ENCODE measurements at places on chromosomes 1 and 21.
A peak's percentile ranks its signal among the peaks of the same experiment; 100 is the strongest.

DNA sequence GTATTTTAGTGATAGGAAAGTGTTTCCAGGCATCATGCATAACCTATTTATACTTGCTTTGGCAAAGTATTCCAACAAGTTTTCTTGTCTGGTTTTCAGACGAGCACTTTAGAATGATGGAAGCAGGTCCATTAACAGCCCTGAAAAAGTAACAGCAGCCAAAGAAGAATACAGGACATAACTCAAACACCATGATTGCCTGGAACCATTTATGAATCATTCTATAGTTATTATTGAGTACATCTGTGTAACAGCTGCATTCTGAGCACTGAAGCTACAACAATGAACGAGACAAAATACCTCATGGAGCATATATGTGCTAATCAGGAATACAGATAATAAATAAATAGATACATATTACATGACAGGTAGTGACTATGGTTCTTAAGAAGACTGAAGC is 12.6 kb downstream of the IL10RB start:
- DNase-seq: no peak

DNA sequence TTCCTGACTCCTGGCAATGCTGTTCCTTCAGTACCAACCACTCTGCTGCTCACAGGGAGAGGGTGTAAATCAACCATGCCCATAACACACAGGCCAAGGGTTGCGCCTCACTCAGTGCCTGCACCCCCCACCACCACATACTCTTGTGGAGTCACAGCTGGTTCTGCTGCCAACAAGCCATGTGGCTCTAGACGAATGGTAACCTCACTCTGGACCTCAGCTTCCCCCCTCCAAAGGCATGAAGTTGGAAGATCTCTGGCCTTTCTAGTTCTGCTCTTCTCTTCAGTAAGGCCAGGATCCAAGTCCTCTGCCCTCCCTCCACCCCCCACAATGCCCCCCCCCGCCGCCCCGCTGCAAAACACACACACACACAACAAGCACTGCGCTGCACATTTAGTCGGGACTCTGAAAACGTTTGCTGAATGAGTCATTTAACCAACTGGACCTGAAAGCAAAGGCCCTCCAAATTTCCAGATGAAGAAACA is 1.7 kb upstream of the GLIS1 start:
- DNase-seq: no peak

- DNase-seq: no peak
Observed at GRCh38 chr1:147723691-147724323, 36.6 kb downstream of the GJA5 start.

DNA sequence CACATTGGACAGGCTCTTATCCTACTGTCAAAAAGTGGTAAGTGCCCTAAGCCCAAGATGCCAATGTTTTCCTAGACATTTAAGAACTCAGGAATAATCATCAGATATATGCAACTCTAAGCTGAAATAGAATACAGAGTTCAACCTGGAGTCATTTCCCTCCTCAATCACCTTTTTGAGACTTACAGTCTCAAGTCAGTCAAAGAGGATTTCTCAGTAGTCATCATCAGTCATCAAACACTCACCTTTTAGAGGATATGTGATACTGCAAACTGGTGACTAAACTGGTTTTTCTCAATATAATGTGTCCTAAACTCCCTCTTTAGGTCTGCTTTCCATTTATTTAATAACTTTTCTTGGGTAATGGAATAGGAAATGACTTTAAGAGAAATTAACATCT is 145.3 kb upstream of the ADAMTS5 start:
- DNase-seq: no peak

- no peak for DNase-seq
Observed at GRCh38 chr1:27581823-27582243, 22.1 kb downstream of the AHDC1 start.

DNA sequence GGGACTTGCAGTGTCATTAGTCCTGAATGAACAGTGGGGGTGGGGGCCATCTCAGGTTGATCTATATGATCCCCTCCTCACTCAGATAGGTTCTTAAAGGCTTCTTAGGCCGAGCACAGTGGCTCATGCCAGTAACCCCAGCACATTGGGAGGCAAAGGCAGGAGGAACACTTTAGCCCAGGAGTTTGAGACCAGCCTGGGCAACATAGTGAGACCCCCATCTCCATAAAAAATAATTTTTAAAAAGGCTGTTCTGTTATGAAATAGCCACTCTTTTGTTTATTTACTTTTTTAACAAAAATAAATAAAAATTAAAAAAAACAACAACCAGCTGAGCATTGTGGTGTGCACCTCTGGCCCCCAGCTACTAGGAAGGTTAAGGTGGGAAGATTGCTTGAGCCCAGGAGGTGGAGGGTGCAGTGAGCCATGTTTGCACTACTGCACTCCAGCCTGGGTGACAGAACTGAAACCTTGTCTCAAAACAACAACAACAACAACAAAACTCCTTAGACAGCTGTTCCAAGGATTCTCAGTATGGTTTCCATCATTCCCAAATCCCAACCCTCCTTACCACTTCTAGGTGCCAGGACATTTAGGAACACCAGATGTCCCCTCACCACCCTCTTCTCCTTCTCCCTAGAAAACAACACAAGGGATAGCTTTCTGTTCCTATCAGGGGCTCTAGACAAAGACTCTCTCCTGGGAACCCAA is 2.0 kb upstream of the TRAPPC3 start:
- no peak for DNase-seq

GRCh38 chr1:176559878-176560277 is 96.9 kb downstream of the PAPPA2 start:
- DNase-seq: peak; percentile 45

DNA sequence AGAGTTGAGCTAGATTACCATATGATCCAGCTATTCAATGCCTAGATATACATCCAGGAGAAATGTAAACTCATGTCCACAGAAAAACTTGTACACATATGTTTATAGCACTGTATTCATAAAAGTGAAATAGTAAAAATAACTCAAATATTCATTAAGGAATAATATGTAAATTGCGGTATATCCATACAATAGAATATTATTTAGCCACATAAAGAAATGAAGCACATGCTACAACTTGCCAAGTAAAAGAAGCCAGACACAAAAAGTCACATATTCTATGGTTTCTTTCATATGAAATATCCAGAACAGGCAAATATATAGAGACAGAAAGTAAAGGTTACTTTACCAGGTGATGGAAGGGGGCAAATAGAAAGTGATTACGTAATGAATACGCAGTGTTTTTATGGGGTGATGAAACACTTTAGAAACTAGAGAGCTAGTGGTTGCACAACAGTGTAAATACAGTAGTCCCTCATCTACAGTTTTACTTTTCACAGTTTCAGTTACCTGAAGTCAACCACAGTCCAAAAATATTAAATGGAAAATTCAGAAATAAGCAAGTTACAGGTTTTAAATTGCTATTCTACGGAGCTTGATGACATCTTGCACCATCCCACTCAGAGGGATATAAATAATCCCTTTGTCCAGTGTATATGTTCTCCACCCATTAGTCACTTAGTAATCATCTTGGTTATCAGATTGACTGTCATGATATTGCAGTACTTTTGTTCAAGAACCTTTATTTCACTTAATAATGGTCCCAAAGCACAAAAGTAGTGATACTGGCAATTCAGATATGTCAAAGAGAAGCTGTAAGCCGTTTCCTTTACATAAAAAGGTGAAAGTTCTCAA is 62.3 kb downstream of the ZNF644 start:
- no peak for DNase-seq

DNA sequence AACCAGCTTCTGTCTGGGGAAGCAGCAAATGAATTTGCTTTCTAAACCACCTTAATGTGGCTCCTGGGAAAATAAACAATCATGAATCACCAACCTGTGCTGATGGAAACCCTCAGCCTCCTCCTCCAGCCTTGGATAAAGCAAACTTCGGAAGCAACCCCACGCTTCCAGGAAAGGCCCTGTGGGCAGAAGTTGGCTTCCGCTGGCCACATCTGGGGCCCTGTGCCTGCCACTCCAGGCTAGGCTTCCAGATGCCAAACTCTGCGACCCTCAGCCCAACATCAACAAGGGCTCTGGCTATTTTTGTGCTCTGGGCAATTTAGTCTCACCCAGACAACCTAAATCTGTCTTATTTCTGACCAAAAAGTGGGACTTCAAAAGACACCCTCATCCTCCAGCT is 6.2 kb upstream of the OXCT2 start:
- DNase-seq: no peak

DNA sequence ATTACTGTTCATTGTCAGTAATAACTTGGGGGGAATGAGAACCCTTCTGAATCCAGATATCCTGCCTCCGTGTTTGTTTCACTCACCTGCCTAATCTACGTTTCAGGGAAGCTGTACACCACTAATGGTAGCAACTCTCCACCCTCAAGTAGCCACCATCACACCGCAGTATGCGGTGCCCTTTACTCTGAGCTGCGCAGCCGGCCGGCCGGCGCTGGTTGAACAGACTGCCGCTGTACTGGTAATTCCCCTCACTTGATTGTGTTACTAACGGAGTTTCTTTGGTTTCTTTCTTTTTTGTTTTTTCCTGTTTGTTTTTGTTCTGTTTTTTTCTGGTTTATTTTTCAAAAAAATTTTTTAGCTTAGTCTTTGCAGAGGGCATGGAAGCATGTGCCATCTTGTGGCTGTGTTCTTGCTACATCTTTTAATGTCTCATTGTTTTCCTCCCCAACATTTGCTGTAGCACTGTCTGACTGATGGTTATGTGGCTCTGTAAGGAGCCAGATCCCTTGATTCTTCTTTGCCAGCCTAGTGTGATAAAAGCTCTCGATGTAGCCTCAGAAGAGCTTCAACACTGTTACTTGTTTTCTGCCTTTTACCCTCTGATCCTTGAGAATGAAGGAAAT is 15.9 kb upstream of the OLFML3 start:
- DNase-seq: no peak

DNA sequence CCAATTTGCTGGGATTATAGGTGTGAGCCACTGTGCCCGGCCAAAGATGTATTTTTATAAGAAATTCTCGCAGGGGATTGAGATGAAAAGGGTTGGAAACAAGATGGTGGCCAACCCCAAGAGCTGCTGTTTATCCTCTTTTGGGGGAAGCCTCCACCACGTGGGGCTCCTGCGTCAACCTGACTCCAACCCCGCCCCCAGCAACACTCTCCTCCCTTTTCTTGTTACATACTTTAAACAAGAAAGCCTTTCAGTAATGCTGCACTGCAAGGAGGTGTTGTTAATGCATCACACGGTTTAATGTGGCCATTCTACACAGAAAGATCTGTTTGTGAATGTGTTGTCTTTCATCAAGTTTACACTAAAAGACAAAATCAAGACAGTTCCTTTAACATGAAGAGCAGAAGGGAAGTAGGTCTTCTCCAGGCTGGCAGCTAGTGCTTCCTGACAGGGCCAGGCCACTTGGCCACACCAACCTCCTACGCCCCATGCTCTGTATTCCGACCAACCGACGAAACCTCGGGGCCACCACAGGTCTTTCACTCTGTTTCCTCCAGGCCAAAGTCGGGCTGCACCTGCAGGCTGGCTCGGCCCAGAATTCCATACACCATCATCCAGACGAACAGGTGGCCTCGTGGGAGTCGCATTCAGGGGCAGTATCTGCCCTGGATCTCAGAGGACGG is 25.9 kb downstream of the C2CD2 start:
- no peak for DNase-seq

GRCh38 chr1:71676979-71677925 is 596.4 kb upstream of the ZRANB2 start:
- DNase-seq: no peak

GRCh38 chr1:15053153-15053552 is 100.4 kb upstream of the TMEM51 start:
- DNase-seq: no peak

DNA sequence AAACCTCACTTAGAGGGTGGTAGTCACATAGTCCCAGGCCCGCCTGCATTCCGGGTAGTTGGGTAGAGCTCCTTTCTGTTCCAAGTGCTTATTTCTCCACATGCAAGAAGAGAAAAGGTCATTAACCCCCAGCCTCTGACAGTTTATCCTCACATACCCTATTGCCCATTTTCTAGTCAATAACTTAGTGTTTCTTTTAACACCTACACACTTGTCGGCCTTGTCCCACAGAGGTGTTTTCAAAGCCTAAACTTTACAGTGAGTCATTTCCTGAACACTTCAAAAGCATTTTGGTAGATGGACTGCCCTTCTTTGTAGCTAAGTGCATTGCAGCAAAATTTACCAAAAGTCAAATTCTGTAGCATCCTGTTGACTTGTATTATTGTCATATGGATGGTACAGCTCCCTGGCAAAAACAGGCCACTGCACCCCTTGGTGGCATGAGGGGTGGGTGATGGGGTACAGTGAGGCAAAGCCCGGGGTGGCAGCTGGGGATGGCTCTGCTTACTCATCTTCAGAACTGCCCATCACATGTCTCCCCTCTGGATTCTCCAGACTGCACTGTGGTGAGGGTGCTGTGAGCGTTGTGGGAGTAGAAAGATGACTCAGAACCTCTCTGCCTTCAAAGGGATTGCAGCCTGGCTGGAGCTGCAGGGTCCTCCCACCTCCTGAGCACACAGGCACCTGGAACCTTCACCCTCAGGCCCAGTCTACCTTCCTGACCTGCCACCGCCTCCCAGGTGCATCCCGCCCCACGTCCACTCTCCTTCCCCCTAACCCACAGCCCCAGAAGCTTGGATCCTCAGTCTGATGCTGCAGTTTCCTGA is 45.8 kb upstream of the DMRTB1 start:
- no peak for DNase-seq

- DNase-seq: no peak
Observed at GRCh38 chr1:239527051-239527693, 140.8 kb downstream of the CHRM3 start.

DNA sequence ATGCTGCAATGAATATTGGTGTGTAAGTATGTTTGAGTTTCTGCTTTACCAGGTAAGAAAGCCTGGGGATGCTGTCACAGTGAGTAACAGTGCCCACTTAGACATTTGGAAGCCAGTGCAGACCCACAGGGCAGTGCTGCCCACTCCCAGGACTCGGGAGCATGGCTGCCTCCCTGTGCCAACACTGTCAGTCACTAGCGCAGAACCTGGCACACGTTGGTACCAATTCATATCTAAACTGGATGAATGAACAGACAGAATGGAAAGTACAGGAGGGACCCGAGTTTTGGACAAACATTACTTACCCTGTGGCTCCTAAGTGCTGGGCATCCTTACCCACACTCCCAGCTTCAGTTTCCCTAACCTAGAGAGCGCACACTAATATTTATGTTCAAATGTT is 1.6 kb upstream of the EVA1C start:
- no peak for DNase-seq

DNA sequence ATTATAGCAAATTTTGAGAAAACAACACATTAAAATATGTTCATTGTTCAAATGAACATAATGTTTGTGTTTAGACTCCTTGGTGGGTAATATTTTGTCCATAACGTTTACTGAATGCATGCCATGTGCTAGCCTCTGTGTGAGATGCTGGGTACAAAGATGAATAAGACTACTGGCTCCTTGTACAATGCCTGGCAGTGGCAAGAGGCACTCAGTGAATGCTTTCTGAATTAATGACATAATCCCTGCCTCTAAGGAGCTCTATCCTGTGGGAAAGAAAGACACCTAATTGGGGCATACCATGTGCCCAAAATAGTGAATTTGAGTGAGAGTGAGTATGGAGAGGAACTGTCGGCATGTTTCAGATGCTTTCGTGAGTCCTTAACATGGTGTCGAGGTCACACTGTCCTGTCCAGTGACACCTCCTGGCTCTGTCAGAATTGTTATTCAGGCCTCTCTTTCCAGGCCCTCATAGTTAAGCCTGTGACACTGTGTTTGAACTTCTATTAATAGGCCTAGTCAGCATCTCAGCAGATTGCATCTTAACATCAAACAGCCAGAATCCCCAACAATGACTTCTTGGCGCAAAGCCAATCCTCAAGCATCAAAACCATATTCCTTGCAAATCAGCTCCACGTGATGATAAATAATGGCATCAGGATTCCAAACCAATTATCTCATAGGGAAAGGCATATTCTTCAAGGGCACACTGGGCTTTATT is 32.8 kb upstream of the S1PR1 start:
- DNase-seq: peak; percentile 97

- DNase-seq: no peak
Observed at GRCh38 chr1:240031009-240031408, 60.7 kb upstream of the FMN2 start.

Data from NCI-H1105 treated with DMSO at 0.1 percent for 48 hours (cell line).